ENCODE measurements at places on chromosomes 12 and 14.
A peak's percentile ranks its signal among the peaks of the same experiment; 100 is the strongest.

GRCh38 chr14:96662116-96662970, 134.8 kb upstream of the VRK1 start:
- no peak for DNase-seq

DNA sequence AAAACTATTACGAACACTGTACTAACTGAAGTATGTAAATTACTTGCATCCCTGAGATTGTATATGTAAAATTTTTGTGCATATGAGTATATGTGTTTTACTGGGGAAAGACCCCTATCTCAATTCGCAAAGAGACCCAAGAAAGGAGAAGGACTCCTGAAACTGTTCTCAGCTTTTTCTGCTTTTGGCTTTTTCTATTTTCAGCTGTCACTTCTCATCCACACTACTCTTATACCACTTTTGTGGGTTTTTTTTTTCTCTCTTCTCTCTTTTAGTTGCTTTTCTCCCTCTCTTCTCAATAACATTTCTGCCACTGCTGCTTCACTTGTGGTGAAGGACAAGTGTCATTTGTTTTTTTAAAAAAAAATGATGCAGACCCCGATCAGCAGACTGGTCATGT, 39.8 kb downstream of the NIN start:
- no peak for DNase-seq

DNA sequence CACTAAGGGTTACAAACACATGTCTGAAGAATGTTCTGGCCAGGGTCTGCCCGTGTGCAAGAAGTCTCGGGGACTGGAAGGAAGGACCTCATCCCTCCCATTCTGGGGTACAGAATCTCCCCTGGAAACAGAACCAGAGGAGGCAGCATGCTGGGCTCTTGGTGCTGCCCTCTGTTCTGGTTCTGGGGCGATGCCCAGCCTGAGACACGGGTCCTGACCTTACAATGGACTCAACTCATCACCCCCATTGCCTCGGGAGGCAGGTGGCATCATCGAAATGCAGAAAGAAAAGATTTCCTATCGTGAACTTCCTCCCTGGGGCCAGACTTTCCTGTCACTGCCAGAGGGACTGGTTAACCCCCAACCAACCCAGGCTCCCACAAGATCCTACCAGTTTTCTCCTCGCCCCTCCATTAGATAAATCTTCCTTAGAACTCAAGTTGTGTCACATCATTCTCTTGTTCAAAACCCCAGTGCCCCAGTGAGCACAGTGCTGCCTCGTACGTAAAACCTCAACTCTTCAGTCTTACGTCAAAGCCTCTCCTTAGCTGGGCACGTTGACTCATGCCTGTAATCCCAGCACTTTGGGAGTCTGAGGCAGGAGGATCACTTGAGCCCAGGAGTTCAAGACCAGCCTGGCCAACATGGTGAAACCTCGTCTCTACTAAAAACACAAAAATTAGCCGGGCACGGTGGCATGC, 52.1 kb downstream of the PSMA6 start:
- DNase-seq = no peak

DNA sequence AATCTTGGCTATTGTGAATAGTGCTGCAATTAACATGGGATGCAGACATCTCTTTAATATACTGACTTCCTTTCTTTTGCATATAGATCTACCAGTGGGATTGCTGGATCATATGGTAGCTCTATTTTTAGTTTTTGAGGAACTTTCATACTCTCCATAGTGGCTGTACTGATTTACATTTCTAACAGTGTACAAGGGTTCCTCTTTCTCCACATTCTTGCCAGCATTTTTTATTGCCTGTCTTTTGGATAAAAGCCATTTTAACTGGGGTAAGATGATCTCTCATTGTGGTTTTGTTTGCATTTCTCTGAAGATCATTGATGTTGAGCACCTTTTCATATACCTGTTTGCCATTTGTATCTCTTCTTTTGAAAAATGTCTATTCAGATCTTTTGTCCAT, 8.4 kb downstream of the AMDHD1 start:
- no peak for DNase-seq

GRCh38 chr12:124740691-124741137, 123.0 kb downstream of the SCARB1 start:
- DNase-seq = no peak

DNA sequence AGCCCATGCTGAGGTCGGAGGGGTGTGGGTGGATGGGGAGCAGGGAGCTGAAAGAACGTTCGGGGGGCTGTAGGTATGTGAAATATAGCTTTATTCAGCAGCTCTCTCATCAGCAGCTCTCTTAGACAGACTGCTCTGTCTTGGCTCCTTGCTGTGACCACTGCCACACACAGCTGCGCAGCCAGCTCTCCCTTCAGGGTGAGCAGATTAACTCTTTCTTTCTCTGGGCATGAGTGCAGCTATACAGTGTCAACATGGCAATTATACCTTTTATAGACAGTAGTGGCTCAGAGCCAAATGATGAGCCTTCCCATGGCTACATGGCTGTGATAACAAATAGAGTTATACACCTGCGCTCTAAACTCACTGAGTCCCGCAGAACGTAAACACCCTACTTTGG, 137.7 kb upstream of the NEDD1 start:
- DNase-seq = no peak

- DNase-seq = no peak
Measured at GRCh38 chr14:35034440-35034833, 11.6 kb upstream of the FAM177A1 start.

DNA sequence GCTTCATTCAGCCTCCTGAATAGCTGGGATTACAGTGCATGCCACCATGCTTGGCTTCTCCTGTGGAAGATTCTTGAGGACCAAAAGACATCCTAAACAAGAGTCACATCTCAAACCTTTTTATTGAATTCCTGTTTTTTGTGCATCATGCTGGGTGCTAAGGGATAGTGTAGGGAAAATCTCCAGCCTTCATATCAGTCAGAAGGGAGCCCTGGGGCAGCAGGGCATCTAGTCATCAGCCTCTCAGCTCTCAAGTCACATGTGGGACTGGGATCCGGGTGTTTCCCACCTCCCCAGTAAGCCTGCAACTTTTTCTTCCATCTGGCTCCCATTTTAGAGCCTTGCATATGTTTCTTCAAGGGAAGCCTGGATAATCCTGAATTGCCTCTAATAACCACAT, 25.1 kb upstream of the OASL start:
- no peak for DNase-seq

DNA sequence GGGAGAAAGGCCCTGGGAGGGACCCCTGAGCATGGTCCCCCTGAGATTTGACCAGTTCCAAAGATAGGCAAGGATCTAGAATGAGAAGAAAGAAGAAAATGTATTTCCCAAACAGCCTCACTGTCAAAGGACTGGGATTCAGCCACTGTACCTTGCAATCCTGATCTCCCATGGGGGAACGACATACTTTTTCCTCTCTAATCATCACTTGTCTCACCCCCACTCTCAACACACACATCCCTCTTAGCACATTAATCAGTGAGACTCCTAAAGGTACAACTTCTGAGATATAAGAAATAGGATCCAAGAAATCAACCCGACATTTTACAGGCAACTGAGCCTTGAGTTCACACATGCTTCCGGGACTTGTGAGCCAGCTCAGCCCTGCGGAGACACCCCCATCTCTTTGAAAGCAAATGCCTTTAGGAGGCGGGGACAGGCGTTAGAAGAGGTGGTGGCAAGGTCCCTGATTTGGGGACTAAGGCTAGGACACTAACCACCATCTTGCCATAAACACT, 1.4 kb downstream of the MAP3K9 start:
- peak; percentile 41 for DNase-seq

GRCh38 chr14:61463664-61464285, 142.4 kb downstream of the PRKCH start:
- DNase-seq = no peak

DNA sequence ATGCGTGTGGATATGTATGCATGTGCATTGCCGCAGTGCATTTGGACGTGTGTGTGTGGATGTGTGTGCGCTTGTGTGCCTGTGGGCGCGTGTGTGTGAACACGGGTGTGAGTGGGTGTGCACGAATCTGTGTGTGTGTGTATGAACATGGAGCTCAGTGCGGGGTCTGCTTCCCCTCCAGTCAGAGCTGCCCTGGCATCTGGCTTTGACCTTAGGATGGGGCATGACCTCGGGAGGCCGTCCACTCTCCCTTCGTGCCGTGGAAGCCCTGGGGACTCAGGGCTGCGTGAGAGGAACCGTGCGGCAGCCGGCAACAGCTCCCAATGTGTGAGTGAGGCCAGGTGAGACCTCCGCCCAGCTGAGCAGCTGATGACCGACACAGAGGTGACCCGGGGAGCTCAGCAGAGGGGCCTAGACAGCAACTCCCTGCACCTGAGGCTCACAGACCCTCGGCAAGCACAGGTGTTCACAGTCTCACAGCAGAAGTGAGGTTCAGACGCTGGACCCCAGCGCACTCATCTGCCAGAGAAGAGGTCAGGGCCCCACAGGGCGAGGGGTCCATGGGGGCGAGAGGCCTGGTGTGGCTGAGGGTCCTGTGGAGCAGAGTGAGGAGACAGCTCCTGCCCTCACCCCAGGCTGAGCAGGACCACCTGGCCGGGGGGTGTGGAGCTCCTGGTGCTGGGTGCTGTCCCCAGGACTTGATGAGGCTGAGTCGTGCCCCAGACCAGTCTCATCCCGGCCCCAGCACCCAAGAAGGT, 33.6 kb upstream of the FBRSL1 start:
- DNase-seq = no peak

DNA sequence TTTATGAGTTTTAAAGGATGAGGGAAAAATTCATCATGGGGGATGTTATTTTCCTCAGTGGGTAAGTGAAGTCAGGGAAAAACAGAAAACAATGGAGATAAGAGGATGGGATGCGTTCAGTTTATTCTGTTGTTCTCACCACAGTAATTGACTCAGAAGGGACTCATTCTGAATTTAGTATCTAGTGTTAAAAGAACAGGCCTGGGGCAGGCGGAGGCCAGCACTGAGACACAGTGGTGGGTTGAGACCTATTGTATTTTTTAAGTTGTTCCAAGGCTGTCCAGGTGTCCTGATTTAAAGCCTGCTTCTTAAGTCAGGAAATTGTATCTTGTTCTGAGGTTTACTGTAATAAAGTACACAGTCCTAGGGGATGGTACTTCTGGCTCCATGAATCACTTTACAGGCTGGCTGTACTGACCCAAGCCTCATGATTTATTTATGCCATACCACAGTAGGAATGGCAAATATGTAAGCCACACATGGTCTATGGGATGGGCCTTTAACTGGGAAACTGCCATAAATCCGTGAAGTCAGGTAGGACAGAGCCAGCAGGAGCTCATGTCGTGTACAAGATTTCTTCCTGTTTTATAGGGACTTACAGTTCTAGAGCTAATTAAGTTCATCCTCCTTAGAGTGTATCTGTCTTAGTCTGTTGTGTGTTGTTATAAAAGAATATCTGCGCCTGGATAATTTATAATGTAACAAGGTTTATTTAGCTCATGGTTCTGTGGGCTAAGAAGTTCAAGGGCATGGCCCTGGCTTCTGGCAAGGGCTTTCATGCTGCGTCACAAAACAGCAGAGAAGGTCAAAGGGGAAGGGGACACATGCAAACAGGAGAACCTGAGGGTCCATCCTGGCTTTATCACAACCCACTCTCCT, 244.1 kb downstream of the FBXL14 start:
- DNase-seq = no peak

DNA sequence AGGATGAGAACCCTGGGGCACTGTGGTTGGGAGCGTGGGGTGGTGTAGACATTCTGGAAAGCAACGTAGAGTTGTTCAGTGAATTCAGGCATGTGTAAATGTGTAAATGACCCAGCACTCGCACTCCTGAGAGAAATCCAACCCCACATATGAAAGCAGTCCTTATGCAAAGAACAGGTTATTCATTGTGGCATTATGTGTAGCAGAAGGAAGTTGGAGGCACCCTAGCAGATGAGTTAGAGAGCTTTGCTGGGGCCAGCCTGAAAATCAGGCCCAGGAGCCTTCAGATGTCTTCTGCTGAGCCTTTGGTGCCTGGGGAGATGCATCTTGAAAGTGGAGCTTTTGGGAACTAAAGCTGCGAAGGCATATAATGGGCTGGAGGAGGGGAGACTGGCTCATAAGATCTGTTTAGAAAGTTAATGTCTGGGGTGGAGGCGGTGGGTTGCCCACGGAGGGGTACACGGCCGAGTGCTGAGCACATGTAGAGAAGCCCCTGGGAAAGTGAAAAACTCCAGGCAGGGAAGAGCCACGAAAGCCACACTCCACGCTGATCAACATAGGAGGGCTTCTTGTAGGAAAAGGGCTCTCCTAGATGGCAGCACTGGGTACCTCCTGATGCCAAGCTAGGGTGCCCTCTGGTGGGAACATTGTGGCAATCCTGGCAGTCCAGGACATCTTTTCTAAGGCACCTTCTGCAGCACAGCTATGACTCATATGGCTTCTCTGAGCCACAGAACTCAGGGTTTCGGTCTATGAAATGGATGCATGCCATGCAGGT, 6.0 kb upstream of the KRT83 start:
- DNase-seq = peak; percentile 52

GRCh38 chr12:116165036-116165425, 112.5 kb downstream of the MED13L start:
- no peak for DNase-seq

- no peak for DNase-seq
Measured at GRCh38 chr12:25985316-25986175, 27.1 kb downstream of the RASSF8 start.

- no peak for DNase-seq
Measured at GRCh38 chr14:104331871-104332605, 193.7 kb downstream of the KIF26A start.

GRCh38 chr12:22808860-22809259, 183.9 kb downstream of the ETNK1 start:
- no peak for DNase-seq

DNA sequence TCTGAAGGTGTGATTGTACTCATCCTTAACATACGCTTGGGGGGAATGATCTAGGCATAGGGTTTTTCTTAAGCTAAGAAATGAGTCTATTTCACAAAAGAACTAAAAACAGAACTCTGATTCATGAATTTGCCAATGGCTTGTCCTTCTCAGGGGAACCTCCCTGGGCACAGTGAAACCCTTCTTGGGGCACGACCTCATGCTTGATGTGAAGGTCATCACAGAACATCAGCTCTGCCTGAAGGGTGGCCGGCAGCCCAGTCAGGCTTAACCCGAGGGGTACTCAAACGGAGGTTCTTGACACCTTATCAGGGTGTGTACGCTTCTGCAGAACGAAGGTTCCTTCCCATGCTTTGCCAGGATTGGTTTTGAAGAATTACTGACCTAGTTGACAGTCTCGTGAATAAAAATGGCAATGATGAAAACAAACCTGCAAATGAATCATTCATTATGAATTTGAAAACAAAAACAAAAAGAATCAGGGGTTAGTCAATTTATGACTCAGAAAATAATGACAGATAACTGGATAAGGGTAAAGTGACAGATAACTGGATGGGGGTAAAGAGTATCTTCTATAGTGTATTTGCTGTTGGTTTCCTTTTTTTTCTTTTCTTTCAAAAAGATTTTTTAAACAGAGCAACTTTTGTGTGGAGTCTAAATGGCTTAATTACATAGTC, 86.4 kb downstream of the GALNT8 start:
- DNase-seq = no peak

GRCh38 chr12:95830335-95831089, 28.2 kb upstream of the SNRPF start:
- no peak for DNase-seq

- DNase-seq = no peak
Measured at GRCh38 chr14:50082308-50082742, 34.0 kb downstream of the VCPKMT start.

- no peak for DNase-seq
Measured at GRCh38 chr12:23253191-23253590, 628.2 kb downstream of the ETNK1 start.
